ENCODE measurements at places on chromosomes 5 and 9. TPM values are rescaled to one million over a fixed set of nuclear protein-coding genes. Genes with fewer than 3 reads are reported as not detected.

The REEP5 gene
- total RNA-seq: 135 TPM

The SPINK1 gene
- total RNA-seq: 0.74 TPM

The ISOC1 gene
- total RNA-seq: 21.5 TPM

The PCDHA4 gene
- total RNA-seq: 1.5 TPM

The IRX4 gene
- total RNA-seq: 0.28 TPM

Measured in A549 treated with CORT108297 at 1 μM for 4 hours (cell line).